ENCODE measurements at places on chromosomes 12 and 14.

GRCh38 chr12:91327889-91328288 lies 145.3 kb upstream of the DCN start:
- DNase-seq: no peak

DNA sequence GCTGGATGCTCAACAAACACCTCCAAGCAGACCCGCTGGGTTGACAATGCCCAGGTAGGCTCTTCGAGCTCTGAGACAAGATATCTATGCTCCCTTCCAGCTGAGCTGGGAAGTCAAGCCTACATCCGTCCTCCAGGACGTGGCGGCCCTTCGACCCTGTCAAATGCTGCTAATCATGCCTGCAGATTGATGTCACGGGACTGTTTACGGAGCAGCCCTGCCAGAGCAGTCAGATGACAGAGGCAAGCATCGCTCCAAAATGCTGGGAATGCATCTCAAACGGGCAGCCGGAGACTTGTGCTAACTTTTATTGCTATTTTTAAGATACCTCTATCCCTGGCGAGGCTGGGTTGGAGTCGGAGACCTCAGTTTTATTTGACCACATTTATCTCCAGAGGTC lies 139.2 kb downstream of the NTF3 start:
- DNase-seq: no peak

DNA sequence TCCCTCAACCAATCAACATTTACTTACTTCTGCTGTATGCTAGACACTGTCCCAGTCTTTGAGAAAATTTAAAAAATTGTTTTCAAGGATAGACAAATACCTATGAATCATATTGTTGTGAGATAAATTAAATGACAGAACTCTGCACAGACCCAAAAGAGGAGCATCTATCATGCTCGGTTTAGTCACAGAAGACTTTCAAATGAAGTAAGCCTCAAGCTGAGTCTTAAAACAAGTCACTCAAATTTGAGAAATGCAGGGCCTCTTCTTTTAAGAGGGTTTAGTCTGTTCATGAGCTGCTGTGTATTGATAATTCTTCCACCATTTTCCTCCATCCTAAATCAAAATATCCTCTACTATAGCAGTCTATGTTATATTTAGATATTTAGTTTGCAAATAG lies 24.4 kb upstream of the COCH start:
- no peak for DNase-seq

DNA sequence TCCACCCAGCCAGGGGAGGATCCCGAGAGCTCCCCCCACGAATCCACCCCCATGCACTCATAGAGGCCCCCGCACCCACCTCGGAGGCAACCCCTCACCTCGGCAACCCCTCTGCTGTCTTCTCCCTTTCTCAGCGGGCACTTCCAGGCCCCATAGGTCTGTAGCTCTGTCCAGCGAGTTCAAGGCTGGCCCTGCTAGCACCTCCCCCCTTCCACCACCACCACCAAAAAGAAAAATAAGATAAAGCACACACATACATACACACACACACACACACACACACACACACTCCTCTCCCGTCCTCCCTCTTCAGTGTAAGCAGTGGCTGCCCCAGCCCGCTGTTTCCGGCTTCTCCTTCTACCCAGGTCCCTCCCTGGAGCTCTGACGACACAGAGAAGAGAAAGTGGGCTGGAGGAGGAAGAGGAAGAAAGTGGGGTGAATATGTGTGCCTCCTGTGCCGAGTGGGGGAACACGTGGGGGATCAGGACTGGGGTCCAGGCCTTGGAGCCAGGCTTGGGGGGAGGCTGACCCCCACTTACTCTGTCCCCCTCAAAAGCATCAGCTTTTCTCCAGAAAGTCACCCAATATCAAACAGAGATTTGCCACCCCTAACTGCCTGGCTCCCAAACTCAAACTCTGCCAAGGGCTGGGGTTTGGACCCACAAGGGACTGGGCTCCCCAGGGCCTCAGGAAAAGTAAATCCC lies at the start of gene STAT6:
Gene STAT6 (minus strand): TSS at position 332 of the 704 bp plus-strand sequence. CDS start 3,084 bp downstream, outside the sequence.
- peak; percentile 94 for DNase-seq

GRCh38 chr14:89248411-89249064 lies 168.5 kb downstream of the FOXN3 start:
- DNase-seq: no peak

- no peak for DNase-seq
Observed at GRCh38 chr12:114664651-114665320, 19.2 kb downstream of the TBX3 start.

DNA sequence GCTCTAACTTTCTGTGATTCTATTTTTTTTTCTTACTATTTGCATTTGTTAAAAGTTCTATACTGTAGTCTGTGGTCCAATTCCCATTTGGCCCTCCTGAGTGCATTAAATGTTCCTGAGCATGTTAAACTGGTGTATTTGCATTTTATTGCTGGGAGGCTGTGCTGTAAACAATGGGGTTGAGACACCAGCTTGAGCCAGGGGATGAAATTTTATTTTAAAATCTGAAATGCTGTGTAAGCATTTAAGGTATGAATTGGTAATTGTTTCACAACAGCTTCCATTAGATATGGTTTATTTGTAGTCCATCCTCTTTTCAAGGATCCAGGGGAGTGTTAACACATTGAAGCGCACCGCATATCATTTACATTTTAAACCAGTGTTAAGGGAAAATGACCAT lies 89.9 kb upstream of the RFX4 start:
- no peak for DNase-seq

GRCh38 chr14:93952829-93953228 lies 23.5 kb downstream of the ASB2 start:
- no peak for DNase-seq

DNA sequence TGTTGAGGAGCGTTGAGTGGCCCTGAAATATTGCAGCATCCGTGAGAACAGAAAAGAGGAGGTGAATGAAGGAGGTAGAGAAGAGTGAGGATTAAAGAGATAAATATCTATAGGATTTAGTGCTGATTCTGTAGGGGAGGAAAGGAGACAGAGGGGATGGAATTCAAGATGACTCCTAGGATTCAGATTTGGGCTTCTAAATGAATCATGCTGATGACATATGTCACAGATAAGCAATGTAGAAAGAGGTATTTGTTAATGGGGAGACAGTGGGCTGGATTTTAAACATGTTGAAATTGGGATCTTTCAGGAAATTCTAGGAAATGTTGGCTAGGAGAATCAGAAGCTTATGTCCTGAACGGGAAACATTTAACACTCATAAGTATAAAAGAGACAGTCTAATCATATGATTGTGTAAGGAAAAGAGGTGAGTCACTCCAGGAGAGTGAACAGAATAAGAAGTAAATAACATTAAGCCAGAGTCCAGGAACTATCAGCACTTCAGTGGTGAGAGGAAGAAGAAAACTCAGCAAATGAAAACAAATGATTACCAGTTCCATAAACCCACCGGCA lies 58.1 kb upstream of the DIO2 start:
- DNase-seq: peak; percentile 59

GRCh38 chr12:87280356-87280755 lies 748.8 kb downstream of the C12orf50 start:
- DNase-seq: no peak

- no peak for DNase-seq
Observed at GRCh38 chr12:5280086-5280485, 151.8 kb upstream of the NTF3 start.

GRCh38 chr12:26245175-26245942 lies 50.0 kb downstream of the SSPN start:
- DNase-seq: no peak

DNA sequence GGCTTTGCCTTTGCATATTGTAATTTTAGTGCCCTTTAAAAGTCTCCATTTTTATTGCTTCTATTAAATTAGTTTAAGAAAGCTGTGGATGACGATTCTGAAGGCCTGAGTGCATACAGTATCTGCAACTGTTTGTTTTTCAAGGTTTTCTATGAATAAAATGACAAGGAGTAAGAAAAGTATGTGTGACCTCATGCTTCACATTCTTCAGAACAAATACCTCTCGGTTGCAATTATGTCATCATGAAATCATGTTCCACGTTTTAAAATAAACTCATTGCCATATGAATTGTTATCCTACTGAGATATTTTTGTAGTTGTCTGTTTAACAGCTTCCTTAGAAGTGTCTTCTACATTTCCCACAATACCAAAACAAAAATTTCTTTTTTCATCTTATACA lies 374.6 kb downstream of the MDGA2 start:
- DNase-seq: peak; percentile 61

- DNase-seq: no peak
Observed at GRCh38 chr12:104462931-104463339, 6.2 kb downstream of the CHST11 start.

DNA sequence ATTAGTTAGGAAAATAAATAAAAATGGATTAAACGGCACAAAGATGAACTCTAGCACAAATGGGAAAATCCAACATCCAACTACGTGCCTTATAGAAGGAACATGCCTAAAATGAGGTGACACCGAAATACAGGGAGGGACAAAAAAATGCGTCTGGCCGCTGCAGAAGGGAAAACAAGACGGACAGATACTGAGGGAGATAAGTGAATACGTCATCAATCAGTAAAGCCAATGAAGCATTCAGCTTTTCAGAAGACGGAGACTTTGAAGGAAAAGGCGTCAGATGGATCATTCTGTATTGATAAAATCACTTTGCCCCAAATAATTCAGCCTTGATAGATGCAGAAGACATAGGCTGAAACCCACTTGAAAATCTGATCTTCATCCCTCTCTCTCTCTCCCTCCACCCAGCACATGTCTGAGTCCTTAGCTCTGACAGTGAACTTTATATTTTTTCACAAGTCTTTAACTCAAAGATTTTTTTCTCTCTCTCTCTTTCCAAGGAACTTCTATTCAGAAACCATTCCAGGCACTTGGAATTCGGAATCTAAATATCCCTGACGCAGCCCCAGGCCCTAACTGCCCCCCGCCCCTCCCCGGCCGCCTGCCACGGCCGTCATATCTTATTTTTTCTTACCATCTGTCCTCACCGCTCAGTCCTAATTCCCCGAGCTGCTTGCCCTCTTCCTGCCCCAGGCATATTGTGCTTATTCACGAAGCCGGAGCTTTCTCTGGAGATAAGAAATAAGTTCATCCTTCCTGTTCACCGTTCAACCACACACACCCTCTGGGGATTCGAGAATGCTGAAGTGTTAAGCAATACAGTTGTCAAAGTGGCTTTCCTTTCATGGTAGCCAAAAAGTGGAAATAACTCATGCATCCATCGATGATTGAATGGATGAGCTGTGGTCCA lies 35.5 kb upstream of the RFLNA start:
- DNase-seq: peak; percentile 87

DNA sequence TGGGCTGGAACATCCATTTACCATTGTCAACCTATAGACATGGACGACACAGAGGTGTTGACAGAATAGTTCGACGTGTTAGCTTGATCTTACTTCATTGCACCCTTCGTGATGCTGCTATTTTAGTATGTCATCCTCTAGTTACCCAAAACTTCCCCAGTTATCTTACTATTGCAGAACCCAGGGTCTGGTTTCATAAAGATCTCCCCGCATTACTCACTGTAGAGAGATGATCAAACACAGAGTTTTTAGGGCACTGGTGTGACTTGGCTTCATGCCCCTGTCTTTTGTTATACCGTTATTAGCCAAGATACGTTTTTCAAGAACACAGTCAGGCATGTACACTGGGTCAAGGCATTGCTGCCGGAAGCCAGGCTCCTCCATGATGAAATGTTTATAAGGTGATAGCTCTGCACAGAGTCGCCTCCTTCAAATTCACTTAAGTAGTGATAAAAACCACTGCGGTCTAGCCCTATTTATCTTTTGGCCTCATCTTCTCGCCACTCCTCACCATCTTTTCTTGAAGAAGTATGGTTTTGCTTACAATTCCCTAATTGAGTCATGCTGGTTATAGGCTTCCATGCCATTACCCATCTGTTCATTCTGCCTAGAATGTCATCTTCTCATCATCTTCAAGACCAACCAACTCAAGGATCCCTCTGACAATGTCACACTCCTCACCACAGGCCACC lies 1127.9 kb downstream of the VRK1 start:
- DNase-seq: no peak

DNA sequence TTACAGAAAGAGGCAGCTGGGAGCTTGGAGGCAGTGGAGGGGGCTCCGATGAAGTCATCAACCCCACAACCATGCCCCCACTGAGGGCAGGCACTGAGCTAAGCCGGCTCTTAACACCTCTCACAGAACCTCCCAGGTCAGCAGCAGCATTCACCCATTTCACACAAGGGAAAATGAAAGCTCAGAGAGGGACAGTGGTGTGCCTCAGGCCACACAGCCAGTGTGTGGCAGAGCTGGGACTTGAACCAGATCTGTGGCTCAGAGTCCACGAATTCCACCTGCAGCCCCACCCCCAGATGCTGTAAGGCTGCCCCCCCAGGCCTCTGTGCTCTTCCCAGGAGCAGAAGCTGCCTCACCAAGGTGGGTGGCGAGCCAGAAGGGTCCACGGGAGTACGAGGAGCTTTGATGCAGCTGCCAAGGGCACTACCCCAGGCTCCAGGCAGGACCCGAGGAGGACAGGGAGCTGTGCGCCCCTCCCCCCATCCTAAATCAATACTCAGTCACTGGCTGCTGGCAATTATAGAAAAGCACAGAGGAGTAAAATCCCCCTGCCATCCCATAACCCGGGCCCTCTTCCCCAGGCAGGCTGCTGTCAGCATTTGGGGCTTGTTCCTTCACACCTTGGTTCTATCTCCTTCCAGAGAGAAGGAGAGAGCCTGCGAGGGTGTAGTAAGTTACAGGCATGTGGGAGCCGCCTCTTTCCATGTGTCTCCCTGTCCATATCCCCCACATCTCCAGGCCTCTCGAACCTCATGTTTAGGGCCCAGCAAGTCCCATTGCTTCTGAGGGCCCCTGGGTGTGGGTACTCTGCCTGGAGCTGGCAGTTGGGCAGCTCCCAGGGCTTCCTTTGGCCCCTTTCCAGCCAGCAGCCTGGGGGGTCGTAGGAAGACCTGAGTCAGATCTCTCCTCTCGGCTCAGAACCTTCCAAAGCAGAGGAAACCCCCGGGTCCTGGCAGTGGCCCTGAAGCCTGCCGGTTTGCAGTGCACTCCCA lies 47.6 kb downstream of the FAM222A start:
- DNase-seq: no peak
